ENCODE measurements at places on chromosomes 13 and 19.
A peak's percentile ranks its signal among the peaks of the same experiment; 100 is the strongest.

DNA sequence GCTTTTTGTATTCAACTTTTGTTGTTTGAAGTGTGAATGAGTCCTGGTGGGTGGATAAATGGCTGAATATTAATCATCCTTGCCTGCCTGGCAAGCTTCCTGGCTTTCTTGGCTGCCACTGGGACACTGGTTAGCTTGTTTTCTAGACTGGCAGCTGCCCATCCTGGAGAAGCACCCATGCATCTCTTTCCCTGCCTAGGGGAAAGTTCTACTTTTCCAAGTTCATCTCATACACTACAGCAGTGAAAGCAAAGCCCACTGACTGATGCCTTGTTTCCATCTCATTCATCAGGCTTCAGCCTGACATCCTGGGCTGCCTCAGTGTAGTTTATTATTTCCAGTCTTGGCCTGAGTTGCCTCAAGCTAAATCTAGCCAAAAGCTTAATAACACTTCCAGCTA, 244.8 kb downstream of the PCDH20 start:
- DNase-seq, result no peak

GRCh38 chr19:54162241-54162805, 2.8 kb upstream of the LENG1 start:
- DNase-seq, result peak; percentile 56

- no peak for DNase-seq
These were observed 1165.8 kb downstream of the OLFM4 start for GRCh38 chr13:54194233-54195024.

DNA sequence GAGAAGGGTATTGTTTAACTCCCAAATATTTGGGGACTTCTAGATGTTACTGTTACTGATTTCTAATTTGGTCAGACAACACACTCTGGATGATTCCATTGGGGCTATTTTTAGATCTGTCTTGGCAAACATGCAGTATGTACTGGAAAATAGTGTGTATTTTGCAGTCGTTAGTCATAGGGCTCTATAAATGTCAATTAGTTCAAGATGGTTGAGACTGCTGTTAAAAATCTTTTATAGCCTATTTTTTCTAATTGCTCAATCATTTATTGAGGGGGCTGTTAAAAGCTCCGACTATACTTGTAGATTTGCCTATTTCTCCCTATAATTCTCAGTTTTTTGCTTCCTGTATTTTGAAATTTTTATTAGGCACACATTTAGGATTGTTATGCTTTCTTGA, 31.4 kb downstream of the PPP5C start:
- DNase-seq, result no peak

GRCh38 chr19:46202426-46202825, 27.1 kb upstream of the IGFL1 start:
- DNase-seq, result no peak

DNA sequence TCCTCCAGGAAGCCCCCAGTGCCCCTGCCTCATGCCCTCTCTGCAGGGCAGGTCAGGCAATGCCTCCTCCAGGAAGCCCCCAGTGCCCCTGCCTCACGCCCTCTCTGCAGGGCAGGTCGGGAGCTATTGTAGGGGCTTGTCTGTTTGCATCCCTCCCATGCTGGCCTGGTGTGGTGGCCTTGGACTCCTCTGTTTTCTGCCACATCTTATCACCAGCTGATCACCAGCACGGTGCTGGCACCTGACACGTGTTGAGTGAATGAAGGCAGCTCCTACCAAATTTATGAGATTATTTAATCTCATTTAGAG, 51.5 kb upstream of the C13orf46 start:
- DNase-seq, result no peak

Measured in stimulated activated CD8-positive, alpha-beta memory T cell treated with anti-CD3 and anti-CD28 coated beads, Interleukin-4, amount 100 ng/mL, for 1 hour (primary cell).